ENCODE measurements at places on chromosomes 2 and 18.

- DNase-seq = no peak
Observed at GRCh38 chr2:27967076-27967475, 76.5 kb downstream of the BABAM2 start.

DNA sequence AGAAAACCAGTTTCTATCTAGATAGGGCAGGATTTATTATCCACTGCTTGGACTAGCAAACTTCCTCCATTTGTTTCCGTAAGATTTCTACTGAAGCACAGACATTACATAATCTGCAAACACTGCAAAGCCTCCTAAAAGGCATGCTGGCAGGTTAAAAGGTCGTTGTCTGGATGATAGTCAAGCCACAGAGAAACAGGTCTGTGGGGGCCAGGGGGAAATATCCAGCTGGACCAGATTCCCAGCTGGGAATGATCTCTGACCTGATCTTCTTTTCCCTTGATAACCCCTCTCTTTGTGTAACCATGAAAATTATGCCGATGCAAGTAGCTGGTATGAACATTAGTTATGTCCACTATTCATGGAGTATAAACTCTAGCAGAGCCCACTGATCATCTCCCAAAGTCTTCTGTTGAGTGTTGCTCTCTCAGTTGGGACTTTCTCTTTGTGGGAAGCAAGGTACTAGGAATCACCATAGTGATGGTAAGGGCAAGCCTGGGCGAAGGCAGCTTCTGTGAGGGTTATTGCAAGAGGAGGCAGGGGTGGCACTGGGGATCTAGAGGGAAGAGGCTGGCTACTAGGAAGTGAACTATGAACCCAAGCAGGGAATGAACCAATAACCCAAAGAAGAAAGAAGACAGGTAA, 61.3 kb downstream of the GDF7 start:
- DNase-seq = no peak

- no peak for DNase-seq
Observed at GRCh38 chr18:41585512-41585911, 369.5 kb upstream of the PIK3C3 start.

DNA sequence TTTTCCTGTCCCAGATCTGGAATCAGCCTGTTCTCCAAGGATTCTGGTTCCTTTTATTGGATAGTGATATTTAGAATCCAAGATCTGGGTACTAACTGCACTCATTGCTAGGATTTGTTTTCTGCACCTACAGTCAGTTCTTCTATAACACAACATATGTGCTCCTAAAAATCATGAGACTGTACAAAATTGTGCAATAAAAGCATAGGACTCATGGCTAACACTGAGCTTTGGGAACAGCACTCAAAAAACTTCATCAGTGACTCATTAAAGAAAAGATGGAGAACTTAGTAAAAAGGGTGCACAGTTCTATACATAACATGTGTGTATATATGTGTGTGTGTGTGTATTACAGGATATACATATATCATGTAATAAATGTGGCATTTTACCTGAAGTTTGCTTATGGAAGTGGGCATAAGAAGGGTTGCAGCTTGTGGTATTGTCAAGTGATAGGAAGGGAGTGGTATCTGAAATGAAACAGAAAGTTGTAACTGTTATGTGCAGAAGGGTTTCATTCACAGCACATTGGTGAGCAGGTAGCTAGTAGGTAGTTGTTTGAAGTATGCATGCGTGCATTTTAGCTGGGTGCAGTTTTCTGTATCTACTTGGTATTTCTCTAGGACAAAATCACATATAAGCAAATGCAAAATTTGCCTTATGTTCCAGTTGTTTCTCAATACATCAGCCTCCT, 5.9 kb upstream of the SCYGR2 start:
- no peak for DNase-seq

Measured in caudate nucleus (tissue), 63 donors.